ENCODE measurements at places on chromosomes 5 and 9.

GRCh38 chr9:129023908-129024233 is 4.3 kb downstream of the SH3GLB2 start:
- DNase-seq = no peak

DNA sequence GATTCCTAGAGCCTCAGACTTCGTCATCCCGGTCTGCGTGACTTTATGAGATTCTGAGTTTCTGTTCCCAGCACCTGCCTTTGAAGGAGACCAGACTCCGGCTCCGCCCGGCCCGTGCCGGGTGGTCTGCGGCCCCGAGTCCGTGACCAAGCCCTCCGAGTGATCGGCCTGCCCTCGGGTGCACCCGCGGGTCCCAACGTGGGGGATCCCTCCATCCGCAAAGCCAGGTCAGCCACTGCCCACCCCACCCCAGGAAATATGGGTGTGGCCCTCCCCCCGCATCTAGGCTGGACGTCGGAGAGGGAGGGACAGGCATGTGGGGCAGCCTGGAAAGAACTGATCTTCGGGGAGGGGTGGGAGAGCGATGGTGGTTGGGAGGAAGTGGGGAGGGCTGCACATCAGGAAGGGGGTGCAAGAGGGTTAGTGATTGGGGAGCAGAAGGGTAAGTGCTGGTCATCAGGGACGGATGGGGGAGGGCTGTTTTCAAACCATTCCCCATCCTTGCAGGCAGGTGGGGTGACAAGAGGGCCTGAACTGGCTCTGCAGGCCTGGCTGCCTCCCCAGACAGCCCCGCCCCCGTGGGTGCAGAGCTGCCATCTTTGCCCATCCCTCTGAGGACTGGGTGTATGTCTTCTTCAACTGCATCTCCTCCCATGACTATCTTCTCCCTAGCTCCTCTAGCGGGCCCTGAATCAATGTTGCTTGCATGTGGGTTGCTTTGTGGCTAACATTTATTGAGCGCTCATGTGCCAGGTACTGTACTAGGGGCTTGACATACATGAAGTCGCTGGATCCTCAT is 747 bp downstream of the LRSAM1 start:
- no peak for DNase-seq

DNA sequence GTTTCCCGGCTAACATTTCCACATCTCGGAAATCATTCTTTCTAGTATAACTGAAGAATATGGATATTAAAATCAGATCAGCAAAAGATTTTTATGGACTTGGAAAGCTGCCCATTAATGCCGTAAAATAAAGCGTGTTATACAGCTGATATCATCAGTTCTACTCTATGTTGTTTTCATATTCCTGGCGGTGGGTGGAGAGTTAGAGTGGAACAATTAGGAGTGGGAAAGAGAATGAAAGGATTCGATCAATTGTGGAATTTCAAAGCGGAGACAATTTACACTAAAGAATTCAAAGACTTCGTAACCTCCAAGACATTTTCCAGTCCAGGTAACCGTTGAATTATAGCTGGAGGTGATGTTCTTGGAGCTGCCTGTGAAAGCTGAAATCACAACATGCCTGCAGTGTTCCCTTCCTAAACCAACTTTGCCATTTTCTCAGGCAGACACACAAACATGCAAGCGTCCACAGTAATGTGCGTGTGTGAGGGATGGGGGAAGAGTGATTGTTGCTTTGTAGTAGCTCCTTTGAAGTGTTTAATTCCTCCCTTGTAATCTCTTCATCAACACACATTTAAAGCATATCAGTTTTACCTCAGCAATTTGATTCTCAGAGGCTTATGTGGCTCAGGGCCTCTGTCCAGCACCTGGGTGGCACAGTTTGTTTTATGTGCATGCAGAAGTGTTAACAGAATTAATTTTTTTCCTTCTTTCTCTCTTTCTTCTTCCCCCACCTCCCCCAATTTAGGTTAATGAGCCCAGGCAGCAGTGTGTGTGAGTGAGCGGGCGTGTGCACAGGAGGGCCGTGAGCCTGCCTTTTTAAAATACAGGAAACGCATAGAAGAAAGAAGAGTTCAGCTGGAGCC is 544.1 kb downstream of the RAB3C start:
- DNase-seq = no peak

- no peak for DNase-seq
Observed at GRCh38 chr5:81241961-81242648, 9.0 kb downstream of the CKMT2 start.

DNA sequence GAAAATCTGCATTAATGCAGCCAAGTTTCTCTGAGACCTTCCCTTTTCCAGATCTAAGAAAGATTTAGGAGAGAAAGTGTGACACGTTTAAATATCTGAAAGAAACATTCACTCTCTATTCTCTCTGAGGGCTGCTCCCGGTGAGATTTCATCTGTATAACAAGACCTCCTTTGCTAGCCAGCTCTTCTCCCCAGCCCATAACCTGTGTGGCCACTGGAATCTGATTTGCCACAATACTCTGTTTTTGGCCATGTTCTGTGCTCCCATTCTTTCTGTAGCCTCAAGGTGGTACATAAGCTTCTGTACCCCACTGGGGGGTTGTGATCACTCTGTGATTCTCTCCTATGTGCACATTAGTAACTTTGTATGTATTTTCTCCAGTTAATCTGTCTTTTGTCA is 291.0 kb upstream of the SEMA6A start:
- DNase-seq = no peak

- no peak for DNase-seq
Observed at GRCh38 chr9:16012621-16013020, 459.8 kb downstream of the CCDC171 start.

DNA sequence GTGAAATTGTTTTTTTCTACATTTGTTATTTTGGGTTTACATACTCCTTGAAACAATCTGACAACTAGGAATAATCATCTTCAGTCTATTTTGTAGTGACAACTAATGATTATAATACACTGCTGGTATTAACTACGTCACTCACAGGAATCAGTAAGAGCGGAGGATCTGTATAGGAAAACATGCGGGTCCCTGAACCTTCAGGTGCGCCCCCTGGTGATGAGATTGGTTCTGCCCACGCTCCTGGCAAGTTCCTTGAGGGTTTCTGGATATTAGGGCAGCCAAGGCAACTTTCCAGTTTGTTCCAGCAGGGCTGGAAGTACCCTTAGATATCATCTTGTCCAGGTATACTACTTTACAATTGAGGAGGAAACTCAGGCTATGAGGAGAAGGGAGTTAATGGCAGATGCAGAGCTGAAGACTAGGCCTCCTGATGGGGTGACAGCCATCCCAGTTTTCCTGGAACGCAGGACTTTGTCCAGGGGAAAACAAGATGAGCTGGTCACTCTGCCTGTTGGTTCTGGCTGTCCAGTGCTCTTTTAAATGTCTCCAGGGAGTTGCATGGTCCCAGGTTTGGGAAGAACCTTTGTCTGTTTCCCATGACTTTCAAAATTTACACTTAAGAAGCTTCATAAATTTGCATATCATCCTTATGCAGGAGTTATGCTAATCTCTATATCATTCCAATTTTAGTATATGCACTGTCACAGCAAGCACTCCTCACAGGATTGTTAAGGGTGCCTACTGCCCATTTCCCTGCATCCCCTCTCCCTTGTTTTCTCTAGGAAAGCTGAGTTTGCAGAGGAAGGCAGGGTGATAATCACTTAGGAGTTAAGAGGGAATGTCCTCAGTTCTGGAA is 14.9 kb upstream of the WNT8A start:
- no peak for DNase-seq

DNA sequence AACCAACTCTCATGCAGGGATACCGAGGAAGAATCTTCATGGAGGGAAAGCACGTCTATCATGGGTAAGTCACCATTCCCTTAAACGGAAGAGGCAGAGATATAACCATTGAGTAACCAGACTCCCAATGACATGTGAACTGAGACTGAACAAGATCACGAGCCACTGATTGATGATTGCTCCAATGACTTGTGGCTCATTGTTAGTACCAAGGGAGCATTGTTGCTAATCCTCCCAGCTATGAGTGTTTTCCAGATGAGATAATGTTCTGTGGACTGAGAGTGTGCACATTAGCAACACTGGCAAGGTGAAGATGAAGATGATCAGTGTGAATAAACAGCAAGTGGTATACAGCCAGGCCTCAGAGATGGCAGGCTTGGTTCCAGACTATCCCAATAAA is 219.2 kb upstream of the MAP3K1 start:
- DNase-seq = no peak

GRCh38 chr9:4228606-4229005 is 71.3 kb downstream of the GLIS3 start:
- no peak for DNase-seq

DNA sequence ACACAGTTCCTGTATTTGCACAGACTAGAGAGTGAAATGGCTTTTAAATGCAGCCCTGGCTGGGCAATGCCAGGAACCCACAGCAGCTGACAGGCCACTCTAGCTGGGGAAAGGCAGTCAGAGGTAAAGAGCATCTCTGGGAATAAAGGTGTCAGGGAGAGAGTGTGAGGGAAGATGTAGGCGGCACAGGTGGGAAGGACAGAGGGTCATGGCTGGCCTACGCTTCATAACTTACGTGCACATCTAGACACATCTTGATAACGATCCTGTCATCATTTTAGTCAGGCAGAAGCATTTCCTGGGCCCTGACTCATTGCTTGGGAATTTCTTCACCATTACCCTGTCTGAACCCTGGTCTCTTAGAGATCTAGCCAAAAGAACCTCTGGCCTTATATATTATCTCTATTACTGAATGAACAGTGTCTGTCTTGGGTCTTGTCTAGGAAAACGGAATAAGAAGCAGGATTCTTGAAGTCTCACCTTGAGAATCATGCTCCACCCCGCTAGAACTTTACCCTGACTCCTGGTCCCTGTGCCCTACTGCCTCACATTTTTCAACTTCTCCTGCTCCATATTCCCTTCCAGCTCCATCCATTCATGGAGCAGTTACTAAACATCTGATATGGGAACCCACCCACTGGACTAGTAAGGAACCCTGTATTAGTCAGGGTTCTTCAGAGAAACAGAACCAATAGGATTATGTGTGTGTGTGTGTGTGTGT is 106.4 kb upstream of the ELL2 start:
- no peak for DNase-seq

- DNase-seq = no peak
Observed at GRCh38 chr9:12930906-12931305, 156.1 kb downstream of the LURAP1L start.

GRCh38 chr9:22158927-22159346 is 149.8 kb upstream of the CDKN2B start:
- no peak for DNase-seq

DNA sequence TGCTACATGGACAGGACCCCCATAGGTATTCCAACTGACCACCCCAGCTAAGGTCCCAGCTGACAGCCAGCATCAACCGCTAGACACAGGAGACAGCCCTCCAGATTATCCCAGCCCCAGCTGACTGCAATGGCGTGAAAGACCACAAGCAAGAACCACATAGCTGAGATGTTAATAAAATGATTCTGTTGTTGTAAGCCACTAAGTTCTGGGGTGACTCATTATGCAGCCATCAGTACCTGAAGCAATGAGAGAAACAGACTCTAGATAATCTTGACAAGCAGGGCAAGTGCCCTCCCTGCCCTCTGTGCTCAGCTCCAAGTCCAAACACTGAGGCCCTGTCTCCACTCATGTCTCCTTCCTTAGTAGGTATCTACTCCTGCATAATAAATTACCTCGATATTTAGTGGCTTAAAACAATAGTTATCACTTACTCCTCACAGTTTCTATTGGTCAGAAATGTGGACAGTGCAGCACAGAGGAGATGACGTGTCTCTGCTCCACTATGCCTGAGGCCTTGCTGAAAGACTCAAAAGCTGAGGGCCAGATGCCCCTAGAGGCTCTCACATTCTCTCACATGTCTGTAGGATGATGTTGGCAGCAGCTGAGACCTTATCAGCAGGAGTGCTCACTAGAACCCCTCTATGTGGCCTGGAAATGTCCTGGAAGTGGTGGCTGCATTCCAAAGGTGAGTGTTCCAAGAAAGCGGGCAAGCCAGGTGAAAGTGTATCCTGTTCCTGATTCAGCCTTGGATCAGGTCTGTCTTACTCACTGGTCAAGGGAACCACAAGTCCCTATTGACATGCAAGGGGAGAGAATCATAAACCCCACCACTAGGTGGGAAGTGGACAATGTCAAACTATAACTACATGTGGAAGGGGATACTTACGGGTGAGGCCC is 2.5 kb downstream of the MGAT1 start:
- no peak for DNase-seq

GRCh38 chr9:112711050-112711689 is 6.7 kb downstream of the INIP start:
- DNase-seq = no peak

GRCh38 chr5:66744040-66744439 is 147.8 kb downstream of the MAST4 start:
- no peak for DNase-seq

GRCh38 chr9:128899566-128900322 is 17.8 kb downstream of the LRRC8A start:
- DNase-seq = no peak

DNA sequence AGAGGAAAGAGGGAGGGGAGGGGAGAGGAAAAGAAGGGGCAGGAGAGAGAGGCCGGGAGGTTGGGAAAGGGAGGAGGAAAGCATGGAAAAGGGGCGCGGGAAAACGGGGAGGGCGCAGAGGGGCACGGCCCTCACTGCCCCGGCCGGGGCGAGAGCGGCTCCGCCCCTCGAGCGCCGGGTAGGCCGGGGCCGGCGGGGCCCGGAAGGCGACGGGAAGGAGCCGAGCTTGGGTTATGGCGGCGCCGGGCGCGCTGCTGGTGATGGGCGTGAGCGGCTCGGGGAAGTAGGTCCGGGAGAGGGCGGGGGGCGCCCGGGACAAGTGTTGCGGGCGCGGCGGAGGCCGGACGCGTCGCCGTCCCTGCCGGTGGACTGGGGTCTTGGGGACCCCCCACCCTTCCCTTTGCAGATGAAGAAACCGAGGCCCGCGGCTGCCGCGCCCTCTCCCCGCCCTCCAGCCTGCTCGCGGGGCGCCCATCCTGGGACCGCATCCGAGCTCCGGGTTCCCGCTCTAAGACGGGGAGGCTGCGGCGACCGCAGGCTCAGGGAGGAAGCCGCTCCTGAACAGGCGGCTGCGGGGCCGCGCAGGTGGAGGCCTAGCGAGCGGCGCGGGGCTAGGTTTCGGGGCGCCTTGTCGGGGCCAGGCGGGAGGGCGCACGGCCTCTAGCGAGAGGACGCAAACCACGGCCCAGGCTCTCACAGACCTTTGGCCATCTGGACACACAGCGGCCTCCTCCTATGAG is at the start of gene IDNK:
Gene IDNK, plus strand, starts transcription at position 205 of the 740 bp plus-strand sequence. Its CDS starts 29 bp downstream, at position 234.
- DNase-seq = no peak

- no peak for DNase-seq
Observed at GRCh38 chr9:120974921-120975320, 48.3 kb upstream of the TRAF1 start.

GRCh38 chr9:121214005-121214404 is 12.3 kb upstream of the RAB14 start:
- DNase-seq = no peak

DNA sequence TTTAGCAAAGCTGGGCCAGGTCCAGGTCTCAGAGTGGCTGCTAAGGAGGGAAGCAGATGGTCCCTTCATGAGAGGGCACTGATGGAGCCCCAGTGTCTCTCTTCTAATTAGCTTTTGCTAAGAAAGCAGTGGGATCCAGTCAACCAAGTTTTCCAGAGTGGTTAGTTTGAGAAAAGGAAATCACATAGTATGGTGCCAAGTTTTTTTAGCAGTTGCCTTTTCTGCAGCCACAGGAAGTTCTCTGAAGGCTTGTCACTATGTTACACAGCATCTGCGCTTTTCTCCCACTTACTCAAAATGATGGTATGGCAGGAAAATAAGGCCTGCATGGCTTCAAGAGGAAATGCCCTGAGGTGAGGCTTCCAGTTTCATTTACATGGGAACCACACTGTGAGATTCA is 331.5 kb upstream of the ZNF462 start:
- no peak for DNase-seq

All from NCI-H2081 treated with DMSO at 0.1 percent for 48 hours (cell line).